Hindlimb muscle (tissue), 1 donor: ENCODE measurements at places on chromosomes 7 and 10. TPM values are rescaled to one million over a fixed set of nuclear protein-coding genes. Genes with fewer than 3 reads are reported as not detected.

- peak; percentile 23 for DNase-seq
These were observed at the start of gene INA for GRCh38 chr10:103276896-103277712. TSS of gene INA (plus strand) at chr10:103277138. CDS start at chr10:103277212, 74 bp downstream.

- DNase-seq: no peak
These were observed 155.5 kb upstream of the AHR start for GRCh38 chr7:17142831-17143541.

DNA sequence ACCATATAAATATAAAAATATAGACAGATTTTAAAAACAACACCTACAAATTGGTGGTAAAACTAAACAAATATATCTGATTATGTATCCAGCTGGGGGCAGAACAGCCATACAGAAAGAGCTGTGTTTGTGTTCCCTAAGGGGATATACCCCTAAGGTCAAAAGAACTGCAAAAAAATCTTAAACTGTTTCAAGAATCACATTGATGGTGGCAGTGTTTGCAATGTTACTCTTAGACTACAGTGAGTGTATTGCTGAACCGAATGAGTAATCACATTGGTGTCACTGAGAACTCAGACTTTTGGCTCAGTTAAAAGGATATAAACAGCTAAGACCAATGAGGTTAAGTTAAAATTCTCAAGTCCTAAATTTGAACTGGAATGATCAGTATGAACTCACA is 27.1 kb upstream of the PTPRN2 start:
- no peak for DNase-seq

- DNase-seq: peak; percentile 73
These were observed 4.1 kb downstream of the MBLAC1 start for GRCh38 chr7:100130608-100131453.

- DNase-seq: no peak
These were observed 333.3 kb upstream of the TMEM229A start for GRCh38 chr7:124366118-124366517.

DNA sequence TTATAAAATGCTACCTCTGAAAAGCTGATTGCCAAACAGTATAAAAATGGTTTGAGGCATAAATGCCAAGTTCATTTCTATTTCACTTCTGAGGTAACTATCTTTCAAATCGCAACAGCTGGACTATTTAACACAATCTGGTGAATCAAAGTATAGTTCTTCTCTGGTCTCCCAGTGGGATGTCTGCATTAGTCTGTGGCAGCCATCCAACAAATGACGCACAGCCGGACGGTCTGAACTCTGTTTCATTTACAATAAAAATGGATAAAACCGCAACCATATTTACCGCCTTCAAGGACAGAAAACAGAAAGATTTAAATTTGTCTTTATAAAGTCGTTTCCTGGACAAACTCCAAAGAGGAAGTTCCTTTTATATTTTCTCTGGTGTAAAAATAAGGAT is 41.9 kb downstream of the ENO4 start:
- peak; percentile 77 for DNase-seq

DNA sequence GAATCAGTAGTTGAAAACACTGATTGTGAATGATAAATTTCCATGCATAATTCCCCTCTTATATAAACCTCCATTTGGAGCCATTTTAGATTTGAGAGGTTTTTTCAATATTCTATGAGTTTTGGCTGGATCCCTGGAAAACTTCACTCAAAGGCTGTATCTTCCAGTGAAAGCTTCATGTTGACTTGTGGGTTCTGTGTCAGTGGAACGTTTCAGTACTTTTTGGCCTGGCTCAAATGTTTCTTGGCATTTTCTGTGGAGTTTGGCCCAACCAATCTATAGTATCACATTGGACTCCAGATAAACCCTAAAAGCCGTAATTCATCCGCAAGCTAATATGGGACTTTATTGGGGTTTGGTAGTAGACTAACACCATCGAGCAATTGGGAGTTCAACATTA is 172.6 kb upstream of the PRPS1L1 start:
- DNase-seq: peak; percentile 59

GRCh38 chr7:124030964-124031363 is 1.9 kb downstream of the TMEM229A start:
- no peak for DNase-seq

- DNase-seq: no peak
These were observed 19.3 kb downstream of the ZRANB1 start for GRCh38 chr10:124961248-124961570.

DNA sequence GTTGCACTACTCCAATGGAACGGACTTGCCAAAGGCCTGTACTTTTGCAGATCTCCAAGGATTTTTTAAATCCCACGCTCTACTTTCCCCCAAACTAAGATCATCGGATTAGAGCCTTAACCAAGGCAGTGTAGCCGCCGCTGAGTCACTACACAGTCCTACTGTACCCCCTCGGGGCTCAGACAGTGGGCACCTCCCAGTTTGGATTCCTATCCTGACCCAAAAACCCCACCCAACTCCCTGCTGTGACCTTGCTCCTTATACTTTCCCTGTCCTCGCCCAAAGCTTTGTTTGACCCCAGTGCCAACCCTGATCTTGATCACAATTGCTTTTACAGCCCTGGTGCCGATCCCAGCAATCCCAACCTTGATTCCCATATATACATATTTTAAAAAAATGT is 17.5 kb upstream of the PLAU start:
- DNase-seq: no peak

GRCh38 chr7:144670218-144670617 is 165.6 kb downstream of the TPK1 start:
- DNase-seq: no peak

- DNase-seq: no peak
These were observed 42.8 kb upstream of the FIGNL1 start for GRCh38 chr7:50492770-50493519.

DNA sequence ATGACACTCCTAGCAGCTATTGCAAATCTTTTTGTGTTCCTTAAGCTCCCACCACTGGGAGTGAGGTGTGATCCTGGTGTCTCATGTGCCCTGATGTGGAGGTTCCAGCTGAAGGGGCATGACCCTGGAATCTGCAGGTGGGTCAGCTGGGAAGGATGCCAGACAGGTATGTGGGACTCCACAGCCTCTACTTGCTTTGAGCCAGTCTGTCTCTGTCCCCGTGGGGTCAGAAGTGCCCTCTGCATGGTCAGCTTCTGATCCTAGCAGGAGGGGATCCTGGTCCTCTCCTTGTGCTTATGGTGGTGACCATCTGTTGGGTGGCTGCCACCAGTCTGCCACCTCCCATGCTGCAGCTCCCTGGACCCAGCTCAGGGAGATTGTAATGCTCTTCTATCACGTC is 51.1 kb upstream of the COMTD1 start:
- DNase-seq: no peak

GRCh38 chr7:12256090-12256489 is 45.0 kb downstream of the TMEM106B start:
- no peak for DNase-seq

- DNase-seq: no peak
These were observed 48.8 kb upstream of the CARD11 start for GRCh38 chr7:3092468-3092867.

- no peak for DNase-seq
These were observed 368.9 kb downstream of the PLXDC2 start for GRCh38 chr10:20185116-20185515.

The ASB10 gene
- 8.2 TPM for polyA plus RNA-seq

The WEE2 gene
- polyA plus RNA-seq: 0.22 TPM

The SPDYE16 gene
- polyA plus RNA-seq: 4.5 TPM

The DDIT4 gene
- 63.5 TPM for polyA plus RNA-seq

The RP9 gene
- 29.2 TPM for polyA plus RNA-seq

The GRID2IP gene
- polyA plus RNA-seq: 0.18 TPM

The PAPOLB gene
- 0.04 TPM for polyA plus RNA-seq

The FAM13C gene
- polyA plus RNA-seq: 31.2 TPM

The HTR5A gene
- polyA plus RNA-seq: not detected
